ENCODE measurements at places on chromosomes 5 and 9. TPM values are rescaled to one million over a fixed set of nuclear protein-coding genes. Genes with fewer than 3 reads are reported as not detected.

GRCh38 chr9:125867751-125868415 is 120.7 kb downstream of the PBX3 start:
- DNase-seq, result no peak
- H3K27me3 ChIP-seq, result no peaks in the 10 kb centered on the region
- no peaks in the 10 kb centered on the region for H3K4me1 ChIP-seq
- no peaks in the 10 kb centered on the region for H3K36me3 ChIP-seq

GRCh38 chr9:84669288-84670137 is at the start of gene NTRK2:
TSS of gene NTRK2 (plus strand) at chr9:84669729. CDS start at chr9:84670749, 1,020 bp downstream.
- no peaks in the 10 kb centered on the region for H3K36me3 ChIP-seq
- DNase-seq, result no peak
- no peak within 1 kb of the TSS for H3K27ac ChIP-seq
- H3K4me1 ChIP-seq, result no peaks in the 10 kb centered on the region
- H3K4me3 ChIP-seq, result peak within 1 kb of the TSS; percentile 10

Gene RABEPK
- total RNA-seq, result 28.4 TPM

- DNase-seq, result no peak
- H3K36me3 ChIP-seq, result no peaks in the 10 kb centered on the region
- no peak overlapping the region for H3K4me3 ChIP-seq
- no peak overlapping the region for H3K27ac ChIP-seq
Measured at GRCh38 chr9:137058521-137059234, 4.8 kb upstream of the ENTPD2 start.

DNA sequence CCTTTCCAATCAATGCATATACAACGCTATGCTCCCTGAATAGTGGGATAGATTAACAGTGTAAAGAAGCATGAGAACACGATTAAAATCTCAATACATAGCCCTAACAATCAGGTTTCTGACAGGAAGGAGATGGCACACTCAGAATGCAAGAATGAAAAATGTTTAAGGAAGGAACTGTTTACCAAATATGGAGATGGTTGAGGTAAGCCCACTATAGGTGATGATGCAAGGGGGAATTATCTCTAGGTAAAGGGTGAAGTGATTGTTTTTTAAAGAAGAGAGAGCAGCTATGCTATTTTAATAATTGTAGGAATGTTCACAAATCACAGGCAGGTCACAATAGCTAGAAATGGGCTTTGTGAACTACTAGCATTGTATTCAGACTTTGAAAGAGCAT is 302.4 kb downstream of the CHSY3 start:
- H3K27me3 ChIP-seq, result no peaks in the 10 kb centered on the region
- H3K36me3 ChIP-seq, result no peaks in the 10 kb centered on the region
- no peak overlapping the region for H3K27ac ChIP-seq

Gene SLC4A9
- 0.35 TPM for total RNA-seq

- H3K4me3 ChIP-seq, result no peak overlapping the region
- H3K27ac ChIP-seq, result no peak overlapping the region
- H3K4me1 ChIP-seq, result peaks cover 7% of the 10 kb centered on the region
- no peaks in the 10 kb centered on the region for H3K36me3 ChIP-seq
- DNase-seq, result no peak
Measured at GRCh38 chr5:34718516-34718915, 62.4 kb downstream of the RAI14 start.

GRCh38 chr5:180807654-180808414 is 5.2 kb upstream of the MGAT1 start:
- peak overlapping the region; percentile 66 for H3K27ac ChIP-seq
- peak overlapping the region; percentile 64 for H3K4me3 ChIP-seq
- DNase-seq, result no peak
- no peaks in the 10 kb centered on the region for H3K27me3 ChIP-seq
- peaks cover 3% of the 10 kb centered on the region for H3K36me3 ChIP-seq

Gene INSL4
- not detected for total RNA-seq

Gene IFNK
- not detected for total RNA-seq

Gene NPR2
- total RNA-seq, result 44.1 TPM

DNA sequence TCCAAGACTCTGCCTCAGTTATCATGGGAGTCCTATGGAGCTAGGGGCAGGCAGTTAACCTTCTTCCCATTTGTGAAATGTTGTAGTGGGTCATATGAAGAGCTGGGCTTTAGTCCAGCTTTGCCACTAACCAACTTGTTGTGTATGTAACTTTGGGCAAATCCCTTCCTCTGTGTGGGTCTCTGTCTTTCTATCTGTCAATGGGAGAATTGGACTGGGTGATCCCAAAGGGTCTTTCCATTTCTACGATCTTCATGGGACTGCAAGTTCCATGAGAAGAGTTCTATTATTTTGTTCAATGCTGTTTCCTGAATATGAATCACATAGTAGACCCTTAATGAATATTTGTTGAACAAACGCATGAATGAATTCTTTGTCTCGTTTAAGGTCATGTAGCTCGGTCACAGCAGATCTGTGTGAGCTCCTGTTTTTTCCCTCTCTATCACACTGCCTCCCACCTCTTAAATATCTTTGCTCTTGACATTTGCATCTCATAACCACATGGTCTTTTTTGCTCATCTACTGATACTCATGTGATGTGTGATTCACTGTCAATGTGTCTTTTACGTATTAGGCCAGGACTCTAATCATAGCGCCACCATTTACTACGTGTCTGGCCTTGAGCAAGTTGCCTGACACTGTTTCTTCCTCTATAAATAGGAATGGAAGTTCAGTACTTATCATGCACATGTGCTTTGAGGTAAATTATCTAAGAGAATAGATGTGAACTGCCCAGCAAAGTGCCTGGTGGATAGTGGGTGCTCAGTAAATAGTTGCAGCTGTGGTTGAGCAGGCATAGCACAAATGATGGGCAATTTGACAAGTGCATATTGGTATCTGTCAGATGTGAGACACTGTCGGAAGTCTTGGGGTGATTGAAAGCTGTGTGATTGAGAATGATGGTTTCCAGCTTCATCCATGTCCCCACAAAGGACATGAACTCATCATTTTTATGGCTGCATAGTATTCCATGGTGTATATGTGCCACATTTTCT is 37.4 kb downstream of the PTTG1 start:
- H3K4me1 ChIP-seq, result peaks cover 23% of the 10 kb centered on the region
- H3K27me3 ChIP-seq, result no peaks in the 10 kb centered on the region
- H3K27ac ChIP-seq, result no peak overlapping the region
- H3K4me3 ChIP-seq, result no peak overlapping the region
- no peak for DNase-seq
- no peaks in the 10 kb centered on the region for H3K36me3 ChIP-seq

Gene QRFP
- not detected for total RNA-seq

- H3K27ac ChIP-seq, result peak overlapping the region; percentile 98
- no peaks in the 10 kb centered on the region for H3K36me3 ChIP-seq
- no peaks in the 10 kb centered on the region for H3K27me3 ChIP-seq
- DNase-seq, result no peak
- H3K4me1 ChIP-seq, result 0 out of 2 replicates have a peak, but pooled peaks cover 4% of the 10 kb centered on the region
Measured at GRCh38 chr5:32172923-32173266, 1.2 kb downstream of the GOLPH3 start.

DNA sequence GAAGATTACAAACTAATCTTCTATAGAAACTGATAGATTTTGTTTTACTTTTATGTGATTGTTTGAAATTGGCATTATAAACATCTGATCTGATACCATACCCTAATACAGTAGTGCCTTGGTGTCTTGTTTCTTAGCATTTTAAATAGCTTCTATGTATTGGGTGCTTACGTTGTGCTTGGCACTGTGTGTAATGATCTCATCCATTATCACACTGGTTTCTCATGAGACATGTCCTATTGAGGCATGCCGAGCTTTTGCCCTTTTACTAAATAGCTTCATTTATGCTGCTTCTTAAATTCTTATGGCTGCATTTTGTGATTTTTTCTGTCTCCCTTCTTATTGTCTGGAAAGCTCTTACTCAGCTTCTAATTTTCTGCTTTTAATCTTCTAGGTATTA is 48.2 kb upstream of the TLR4 start:
- no peaks in the 10 kb centered on the region for H3K27me3 ChIP-seq
- no peak overlapping the region for H3K4me3 ChIP-seq

- no peaks in the 10 kb centered on the region for H3K36me3 ChIP-seq
- H3K4me3 ChIP-seq, result no peak overlapping the region
- no peak overlapping the region for H3K27ac ChIP-seq
Measured at GRCh38 chr9:104675611-104676010, 18.7 kb upstream of the OR13D1 start.

DNA sequence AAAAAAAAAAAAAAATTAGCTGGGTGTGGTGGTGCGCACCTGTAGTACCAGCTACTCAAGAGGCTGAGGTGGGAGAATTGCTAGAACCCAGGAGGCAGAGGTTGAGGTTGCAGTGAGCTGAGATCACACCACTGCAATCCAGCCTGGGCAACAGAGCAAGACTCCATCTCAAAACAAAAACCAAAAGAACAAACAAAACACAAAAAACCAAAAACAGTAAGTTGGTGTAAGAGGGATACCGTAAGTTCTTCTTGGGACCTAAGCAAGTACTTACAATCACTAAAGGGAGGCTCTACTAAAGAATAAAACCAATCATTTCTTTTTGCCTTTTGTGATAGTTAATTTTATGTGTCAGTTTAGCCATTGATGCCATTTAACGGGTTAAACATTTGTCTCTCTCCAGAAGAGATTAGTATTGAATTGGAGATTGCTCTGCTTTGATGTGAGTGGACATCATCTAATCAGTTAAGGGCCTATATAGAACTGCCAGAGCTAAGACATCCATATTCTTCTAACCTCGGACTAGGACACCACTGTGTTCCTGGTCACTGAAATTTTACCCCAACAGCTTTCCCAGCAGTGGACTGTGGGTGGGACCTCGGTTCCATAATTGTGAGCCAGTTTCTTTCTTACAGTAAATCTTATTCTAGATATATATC is 10.5 kb upstream of the ETF1 start:
- peaks cover 4% of the 10 kb centered on the region for H3K36me3 ChIP-seq
- DNase-seq, result no peak
- H3K27ac ChIP-seq, result peak overlapping the region; percentile 32
- no peaks in the 10 kb centered on the region for H3K4me1 ChIP-seq
- no peak overlapping the region for H3K4me3 ChIP-seq

DNA sequence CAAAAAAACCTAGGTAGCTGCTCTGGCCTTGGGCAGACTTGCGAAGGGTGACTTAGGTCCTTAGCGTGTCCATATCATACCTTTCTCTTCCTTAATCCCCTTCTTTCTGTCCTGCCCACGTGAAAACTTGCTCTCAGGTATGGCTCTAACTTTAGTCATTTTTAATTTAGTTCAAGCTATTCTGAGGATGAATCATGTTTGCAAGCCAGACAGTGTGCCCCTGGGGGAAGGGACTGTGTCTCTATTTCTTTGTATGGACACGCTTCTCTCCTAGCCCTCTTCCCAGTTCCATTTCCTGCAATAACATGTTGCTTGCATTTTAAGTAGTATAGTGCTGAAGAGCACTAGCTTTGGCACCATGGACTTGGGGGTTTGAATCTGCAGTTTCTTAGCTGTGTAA is 120.6 kb downstream of the PTTG1 start:
- no peak overlapping the region for H3K27ac ChIP-seq
- DNase-seq, result no peak
- no peaks in the 10 kb centered on the region for H3K27me3 ChIP-seq
- no peak overlapping the region for H3K4me3 ChIP-seq

Gene ADAMTS2
- 0.05 TPM for total RNA-seq

Gene DND1
- total RNA-seq, result 1.8 TPM

Gene SEMA6A
- 26.3 TPM for total RNA-seq

- H3K27me3 ChIP-seq, result no peaks in the 10 kb centered on the region
- H3K4me3 ChIP-seq, result no peak overlapping the region
- no peaks in the 10 kb centered on the region for H3K4me1 ChIP-seq
- H3K36me3 ChIP-seq, result no peaks in the 10 kb centered on the region
Measured at GRCh38 chr5:37247036-37247435, 2.1 kb downstream of the CPLANE1 start.

DNA sequence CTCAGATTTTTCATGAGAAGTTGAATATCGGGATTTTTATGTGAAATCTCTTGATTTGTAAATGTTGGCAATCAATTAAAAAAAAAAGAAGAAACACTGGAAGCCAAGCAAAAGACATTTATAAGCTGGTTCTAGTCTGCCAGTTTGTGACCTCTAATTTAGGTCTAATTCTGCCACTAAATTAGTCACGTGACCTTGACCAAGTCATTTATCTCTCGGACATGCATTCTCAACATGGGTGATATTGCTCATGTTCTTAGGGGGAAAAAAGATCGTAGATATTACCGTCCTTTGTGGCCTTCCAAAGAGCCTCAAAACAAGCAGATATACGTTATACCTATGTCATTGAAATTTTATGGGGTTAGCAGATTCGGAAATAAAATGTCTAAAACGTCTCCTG is 52.9 kb upstream of the PTPDC1 start:
- no peaks in the 10 kb centered on the region for H3K4me1 ChIP-seq
- peak overlapping the region; percentile 80 for H3K4me3 ChIP-seq
- H3K27me3 ChIP-seq, result no peaks in the 10 kb centered on the region
- no peaks in the 10 kb centered on the region for H3K36me3 ChIP-seq
- H3K27ac ChIP-seq, result peak overlapping the region; percentile 95

- H3K4me1 ChIP-seq, result no peaks in the 10 kb centered on the region
- no peak for DNase-seq
- H3K4me3 ChIP-seq, result no peak overlapping the region
- no peaks in the 10 kb centered on the region for H3K36me3 ChIP-seq
Measured at GRCh38 chr9:114050226-114050568, 27.9 kb downstream of the AMBP start.

Gene CAMK4
- not detected for total RNA-seq

GRCh38 chr9:78620764-78621163 is 323.8 kb downstream of the PSAT1 start:
- H3K4me3 ChIP-seq, result no peak overlapping the region
- DNase-seq, result no peak
- H3K36me3 ChIP-seq, result no peaks in the 10 kb centered on the region
- no peaks in the 10 kb centered on the region for H3K4me1 ChIP-seq
- H3K27me3 ChIP-seq, result no peaks in the 10 kb centered on the region

- no peaks in the 10 kb centered on the region for H3K36me3 ChIP-seq
- H3K27ac ChIP-seq, result no peak overlapping the region
- H3K4me1 ChIP-seq, result no peaks in the 10 kb centered on the region
- peak; percentile 15 for DNase-seq
Measured at GRCh38 chr9:26326563-26326962, 566.0 kb downstream of the CAAP1 start.

Gene ADCY2
- not detected for total RNA-seq

GRCh38 chr9:127822108-127822507 is 19.4 kb downstream of the FPGS start:
- H3K27me3 ChIP-seq, result no peaks in the 10 kb centered on the region
- H3K27ac ChIP-seq, result no peak overlapping the region
- no peak for DNase-seq
- no peak overlapping the region for H3K4me3 ChIP-seq
- H3K36me3 ChIP-seq, result no peaks in the 10 kb centered on the region

Gene MARCOL
- total RNA-seq, result not detected

- H3K4me1 ChIP-seq, result no peaks in the 10 kb centered on the region
- no peaks in the 10 kb centered on the region for H3K27me3 ChIP-seq
- no peak overlapping the region for H3K27ac ChIP-seq
- no peak overlapping the region for H3K4me3 ChIP-seq
- no peaks in the 10 kb centered on the region for H3K36me3 ChIP-seq
- DNase-seq, result no peak
Measured at GRCh38 chr5:133753856-133754255, 141.5 kb upstream of the FSTL4 start.

GRCh38 chr5:120160124-120160895 is 303.8 kb upstream of the PRR16 start:
- H3K27ac ChIP-seq, result no peak overlapping the region
- no peaks in the 10 kb centered on the region for H3K4me1 ChIP-seq
- no peaks in the 10 kb centered on the region for H3K27me3 ChIP-seq
- no peak for DNase-seq
- no peaks in the 10 kb centered on the region for H3K36me3 ChIP-seq
- H3K4me3 ChIP-seq, result no peak overlapping the region
